Left ventricle myocardium inferior (tissue), 1 donor: ENCODE measurements at places on chromosomes 5 and 9.

DNA sequence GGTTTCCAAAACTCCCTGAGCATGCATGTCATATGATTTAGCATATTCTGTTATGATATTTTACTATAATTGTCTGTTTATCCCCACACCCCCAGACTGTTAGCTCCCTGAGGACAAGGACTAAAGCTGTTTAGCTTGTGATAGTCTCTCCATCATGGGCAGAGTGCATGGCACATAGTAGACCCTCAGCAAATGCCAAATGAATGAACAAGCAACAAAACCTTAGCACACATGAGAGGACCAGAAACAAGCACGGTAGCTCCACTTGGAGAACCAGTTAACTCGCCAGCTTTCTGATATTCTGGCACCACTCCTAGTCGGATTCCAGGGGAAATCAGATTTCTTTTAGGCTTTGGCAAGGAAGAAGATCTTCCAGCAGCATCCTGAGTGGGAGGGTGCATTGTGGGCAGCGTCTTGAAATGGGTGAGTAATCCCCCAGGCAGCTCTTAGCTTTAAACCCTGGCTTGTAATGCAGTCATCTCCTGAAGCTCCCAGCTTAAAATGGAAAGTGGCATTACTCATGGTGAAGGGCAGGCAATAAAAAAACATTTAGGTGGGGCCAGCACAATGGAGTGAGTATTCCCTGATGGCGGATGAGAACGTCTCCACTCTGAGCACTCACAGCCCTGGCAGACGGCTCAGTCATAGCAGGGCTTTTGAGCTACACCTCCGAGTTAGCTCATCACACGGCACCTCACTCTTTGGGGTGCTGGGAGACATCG, 41.1 kb downstream of the FGF1 start:
- DNase-seq, result no peak

GRCh38 chr5:57841676-57842363, 359.2 kb upstream of the ACTBL2 start:
- no peak for DNase-seq

DNA sequence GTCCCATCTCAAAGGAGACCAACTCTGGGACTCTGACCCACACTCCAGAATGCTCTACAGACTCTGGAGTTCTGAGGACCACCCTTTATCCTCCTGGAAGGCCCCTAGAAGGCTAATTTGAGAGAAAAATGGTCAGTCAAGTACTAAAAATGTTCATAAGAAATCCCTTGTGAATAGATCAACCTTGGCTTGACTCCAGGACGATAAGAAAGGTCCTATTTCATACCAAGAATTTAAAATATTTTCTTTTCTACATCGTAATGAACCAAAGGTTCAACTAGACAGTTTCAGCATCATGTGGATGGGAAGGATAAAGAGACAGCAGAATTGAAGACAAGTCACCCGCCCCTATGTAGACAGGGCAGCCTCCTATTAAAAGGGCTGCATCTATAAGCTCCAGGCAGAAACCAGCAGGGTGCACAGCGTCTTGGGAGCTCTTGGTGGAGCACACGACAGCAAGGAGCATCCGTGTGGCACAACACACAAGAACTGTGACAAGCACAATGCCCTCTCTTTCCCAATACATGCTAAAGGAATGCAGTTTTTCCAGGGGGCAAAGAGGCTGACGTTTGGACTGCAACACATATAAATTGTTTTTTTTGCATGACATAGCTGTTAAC, 38.3 kb downstream of the RASEF start:
- DNase-seq, result no peak

DNA sequence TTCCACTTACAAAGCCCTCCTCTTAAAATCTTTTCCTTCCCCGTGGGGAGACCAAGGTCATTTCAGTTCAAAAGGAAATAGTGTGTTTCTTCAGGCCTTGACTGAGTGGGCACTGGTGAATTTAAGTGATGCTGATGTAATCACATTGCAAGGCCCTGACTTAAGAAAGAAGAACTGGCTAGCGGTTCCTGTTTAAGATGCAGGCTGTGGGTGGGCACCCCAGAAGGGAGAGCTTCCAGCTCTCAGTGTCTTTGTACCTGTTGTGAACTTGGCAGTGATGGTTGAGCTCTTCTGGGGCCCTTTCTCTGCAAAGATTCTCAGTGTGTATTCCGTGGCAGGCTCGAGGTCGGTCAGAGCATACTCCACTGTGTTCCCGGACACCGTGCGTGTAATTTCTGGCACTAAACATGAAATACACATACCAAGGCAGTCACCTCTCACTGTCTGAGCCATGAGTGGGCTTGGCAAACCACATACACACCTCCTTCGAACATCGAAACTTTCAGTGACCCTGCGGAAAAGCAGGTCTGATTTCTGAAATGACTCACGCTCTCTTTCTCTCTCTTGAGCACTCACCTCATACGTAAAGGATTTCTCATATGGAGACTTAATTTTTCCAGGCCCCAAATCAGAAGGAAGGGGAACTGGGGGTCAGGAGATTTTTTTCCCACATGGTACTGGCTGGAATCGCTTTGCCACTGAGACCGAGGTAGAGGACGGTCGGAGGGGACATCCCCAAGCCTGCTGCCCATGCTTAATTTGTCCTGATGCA, 81.9 kb downstream of the TNC start:
- DNase-seq, result no peak

DNA sequence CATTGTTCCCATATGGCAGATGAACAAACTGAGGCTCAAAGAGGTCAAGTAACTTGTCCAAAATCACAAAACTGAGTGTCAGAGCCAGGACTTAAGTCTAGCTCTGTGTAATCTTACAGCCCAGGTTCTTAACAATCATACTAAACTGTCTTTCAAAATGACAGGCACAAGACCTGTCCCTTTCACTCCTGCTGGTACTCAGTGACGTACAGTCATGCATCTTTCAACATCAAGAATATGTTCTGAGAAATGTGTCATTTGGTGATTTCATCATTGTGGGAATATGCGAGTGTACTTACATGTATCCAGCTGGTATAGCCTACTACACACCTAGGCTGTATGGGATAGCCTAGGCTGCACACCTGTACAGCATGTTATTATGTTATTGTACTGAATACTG, 646.8 kb upstream of the WWC1 start:
- no peak for DNase-seq

- no peak for DNase-seq
These were observed 215.3 kb downstream of the SPOCK1 start for GRCh38 chr5:137283801-137284200.
